Germinal center (tissue), 1 donor: ENCODE measurements at places on chromosomes 11 and 22.

DNA sequence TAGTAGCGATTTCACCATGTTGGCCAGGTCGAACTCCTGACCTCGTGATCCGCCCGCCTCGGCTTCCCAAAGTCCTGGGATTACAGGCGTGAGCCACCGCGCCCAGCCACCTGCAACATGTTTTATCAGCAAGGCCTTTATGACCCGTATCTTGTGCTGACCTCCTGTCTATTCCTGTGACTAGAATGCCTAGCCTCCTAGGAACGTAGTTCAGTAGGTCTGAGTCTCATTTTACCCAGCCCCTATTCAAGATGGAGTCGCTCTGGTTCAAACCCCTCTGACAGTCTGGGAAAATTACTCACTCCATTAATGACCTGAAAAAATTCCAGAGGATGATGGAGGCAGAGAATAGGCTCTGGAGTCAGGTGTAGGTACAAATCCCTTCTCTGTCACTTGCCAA is 30.0 kb upstream of the CXCR5 start:
- DNase-seq: no peak

DNA sequence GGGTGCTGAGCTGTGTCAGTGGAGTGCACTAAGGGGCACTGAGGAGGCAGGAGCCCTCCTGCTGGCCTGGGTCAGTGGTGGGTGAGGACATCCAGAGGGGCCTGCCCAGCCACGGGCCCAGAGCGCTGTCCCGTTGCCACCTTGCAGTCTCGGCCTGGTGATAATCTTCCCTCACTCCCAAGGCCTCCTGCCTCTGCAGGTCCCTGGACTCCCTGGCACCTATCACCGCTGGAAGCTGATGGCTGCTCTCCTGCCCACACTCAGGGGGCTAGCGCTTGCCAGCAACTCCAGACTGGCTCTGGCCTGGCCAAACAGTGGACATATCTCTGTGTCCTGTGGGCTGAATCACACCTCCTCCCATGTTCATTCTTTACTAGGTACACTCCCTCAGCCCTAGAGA is 86.5 kb upstream of the PITPNB start:
- DNase-seq: no peak

DNA sequence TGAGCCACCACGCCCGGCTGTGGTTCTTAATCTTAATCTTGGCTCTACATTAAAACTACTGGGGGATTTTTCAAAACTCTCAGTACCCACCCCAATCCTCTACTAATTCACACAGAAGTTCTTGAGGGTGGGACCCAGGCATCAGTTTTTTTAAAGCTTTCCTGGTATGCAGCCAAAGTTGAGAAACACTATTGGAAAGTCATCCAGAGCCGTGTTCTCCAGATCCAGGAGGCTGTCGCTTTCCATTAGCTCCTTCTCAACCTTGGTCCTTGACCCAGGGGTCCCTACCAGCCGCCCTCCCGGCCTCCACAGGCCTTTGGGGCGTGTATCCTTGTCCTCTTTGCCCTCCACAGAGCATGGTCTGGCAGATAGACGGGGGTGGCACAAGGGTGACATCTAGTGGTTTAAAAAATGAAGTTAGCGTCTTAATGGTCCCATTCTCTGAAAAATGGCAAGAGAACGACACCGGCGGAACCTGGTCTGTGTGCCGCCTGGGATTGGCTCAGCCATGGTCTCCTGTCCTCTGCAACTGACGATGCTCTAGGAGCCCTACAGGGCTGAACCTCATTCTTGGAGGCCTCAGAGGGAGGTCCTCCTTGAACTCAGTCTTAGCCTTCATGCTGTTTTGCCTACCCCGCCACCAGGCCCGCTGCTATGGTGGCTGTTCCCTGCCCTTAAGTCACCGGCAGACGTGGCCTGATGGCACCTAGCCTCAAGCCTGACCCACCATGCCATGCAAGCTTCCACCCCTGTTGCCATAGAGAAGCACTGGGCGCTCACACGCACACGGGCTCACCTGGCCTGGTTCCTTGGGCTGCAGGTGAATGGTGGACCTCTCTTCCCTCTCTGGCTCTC is 152.0 kb upstream of the SYN3 start:
- peak; percentile 77 for DNase-seq

GRCh38 chr22:43389227-43389836 is 22.5 kb upstream of the MPPED1 start:
- DNase-seq: no peak

DNA sequence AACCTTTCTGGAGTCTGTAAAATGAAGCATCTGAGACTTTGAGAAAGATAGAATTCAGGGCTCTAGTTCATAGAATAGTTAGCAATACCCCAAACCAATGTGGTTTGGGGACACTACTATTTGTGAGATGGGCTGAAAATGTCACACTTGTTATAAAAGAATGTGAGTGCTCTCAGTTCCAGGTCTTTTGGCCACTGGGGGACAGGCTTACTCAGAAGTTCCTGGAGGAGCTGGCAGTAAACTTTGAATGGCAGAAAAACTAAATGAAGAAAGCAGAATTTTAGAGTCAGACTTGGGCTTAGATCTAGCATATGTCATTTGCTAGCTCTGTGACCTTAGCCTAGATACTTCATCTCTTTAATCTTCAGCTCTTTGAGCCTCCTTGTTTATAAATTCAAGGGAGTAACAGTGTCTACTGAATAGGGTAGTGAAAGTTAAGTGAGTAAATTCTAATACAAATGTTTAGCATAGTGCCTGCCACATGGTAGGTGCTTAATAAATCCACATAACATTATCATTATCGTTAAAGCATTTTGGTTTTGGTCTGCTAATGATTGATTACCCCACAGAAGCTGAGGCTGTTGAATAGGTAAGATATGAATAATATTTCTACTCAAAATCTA is 3.7 kb downstream of the LYVE1 start:
- DNase-seq: no peak

DNA sequence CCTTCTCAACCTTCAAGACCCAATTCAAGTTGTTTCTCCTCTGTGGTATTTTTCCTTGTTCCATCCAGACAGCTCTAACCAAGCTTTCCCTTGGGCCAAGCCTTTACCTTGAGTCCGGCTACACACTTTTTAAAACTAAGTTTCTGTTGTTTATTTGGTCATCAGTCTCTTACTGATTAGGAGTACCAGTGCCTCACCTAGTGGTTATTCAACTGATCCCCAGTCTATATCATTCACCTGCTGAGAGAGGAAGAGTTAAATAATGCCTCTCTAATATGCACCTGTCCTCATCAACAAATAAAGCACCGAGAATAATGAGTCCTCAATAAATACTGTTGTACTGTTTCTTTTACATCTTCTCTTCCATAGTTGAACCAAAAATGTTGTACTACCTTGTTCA is 160.8 kb downstream of the MSANTD4 start:
- no peak for DNase-seq

- DNase-seq: no peak
These were observed 24.3 kb downstream of the ARFGAP2 start for GRCh38 chr11:47152126-47152952.

GRCh38 chr11:14388352-14388751 is 29.4 kb upstream of the RRAS2 start:
- DNase-seq: no peak

DNA sequence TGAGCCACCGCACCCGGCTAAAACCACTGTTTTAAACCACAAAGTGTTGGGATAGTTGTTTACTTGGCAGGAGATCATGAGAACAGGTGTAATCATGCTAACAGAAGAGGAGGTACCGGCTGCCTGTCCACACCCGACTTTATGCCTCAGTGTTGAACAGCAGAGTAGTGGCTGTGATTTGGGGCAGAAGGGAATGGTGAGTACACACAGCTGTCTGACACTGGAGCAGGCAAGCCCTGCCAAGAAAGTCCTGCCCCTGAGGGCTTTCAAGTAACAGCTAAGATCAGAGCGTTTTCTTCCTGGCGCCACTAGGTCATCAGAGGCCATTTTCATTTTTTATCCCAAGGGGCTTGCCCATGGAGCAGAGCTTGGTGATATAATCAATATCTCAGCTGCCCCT is 8.1 kb downstream of the CDKN1C start:
- DNase-seq: no peak

- DNase-seq: no peak
These were observed 99.0 kb upstream of the ALX4 start for GRCh38 chr11:44408711-44409470.

DNA sequence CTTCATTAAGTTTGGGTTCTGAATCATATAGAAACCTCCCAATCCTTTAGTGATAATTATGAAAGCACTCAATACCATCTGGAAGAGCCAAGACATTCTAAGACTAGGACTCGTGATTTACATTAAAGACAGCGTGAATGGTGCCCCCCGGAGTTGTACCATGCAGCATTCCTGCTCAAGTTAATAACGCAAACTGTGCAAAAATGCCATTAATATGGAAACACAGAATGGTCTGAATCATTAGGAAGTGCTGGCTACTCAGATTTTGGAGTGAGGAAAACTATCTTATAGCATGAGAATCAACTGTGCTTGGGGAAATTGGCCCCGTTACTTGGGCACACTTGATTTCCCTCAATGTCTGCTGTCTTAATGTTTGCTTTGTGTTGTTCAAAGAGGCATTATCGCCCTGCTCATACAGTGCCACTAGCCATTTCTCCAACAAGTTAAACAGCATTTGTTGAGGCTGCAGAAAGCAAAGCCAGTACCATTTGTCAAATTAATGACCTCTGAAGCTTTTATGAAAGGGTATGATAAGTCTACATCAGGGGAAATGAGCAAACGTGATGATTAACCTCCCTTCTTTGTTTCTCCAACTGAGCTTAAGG is 18.5 kb upstream of the TPH1 start:
- no peak for DNase-seq
